NCI-H1417 (cell line): ENCODE measurements at places on chromosomes 6 and 20.

DNA sequence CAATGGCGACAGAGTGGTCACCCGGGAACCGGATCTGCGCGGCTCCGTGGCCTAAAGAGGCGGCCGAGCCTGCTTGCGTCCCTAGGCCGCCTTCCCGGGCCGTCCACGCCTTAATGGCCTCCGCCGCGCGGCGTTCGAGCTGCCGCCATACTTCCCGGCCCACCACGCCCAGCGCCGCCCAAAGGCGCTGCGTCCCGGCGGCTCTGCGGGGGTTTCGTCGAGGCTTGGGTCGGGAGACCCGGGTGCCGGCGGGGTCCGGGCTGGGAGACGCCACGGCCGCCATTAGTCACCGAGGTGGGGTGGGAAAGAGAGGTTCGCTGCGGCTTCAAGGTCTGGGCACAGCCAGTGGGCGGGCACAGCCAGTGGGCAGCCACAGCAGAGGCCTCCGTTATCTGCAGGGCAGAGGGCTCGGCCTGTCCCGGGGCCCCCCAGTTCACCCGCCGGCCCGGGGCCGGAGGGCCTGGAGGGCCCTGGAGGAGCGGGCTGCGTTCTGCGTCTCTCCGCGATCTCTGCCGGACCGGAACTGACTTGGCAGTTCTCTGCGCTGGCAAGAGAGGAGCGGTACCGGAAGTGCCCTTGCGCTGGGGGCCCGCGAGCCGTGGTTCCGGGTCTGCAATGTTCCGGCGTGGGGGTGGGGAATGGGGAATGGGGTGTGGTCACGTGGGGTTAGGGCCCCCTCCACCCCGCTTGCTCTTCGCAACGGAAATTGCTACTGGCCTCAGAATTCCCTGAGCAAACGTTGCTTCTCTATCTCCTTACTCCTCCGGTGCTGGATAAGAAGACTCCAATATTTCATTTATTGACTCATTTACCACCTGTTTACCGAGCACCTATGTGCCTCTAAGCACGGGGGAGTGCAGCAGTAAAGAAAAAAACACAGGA lies 82.3 kb downstream of the CNBD2 start:
- DNase-seq = peak; percentile 95

GRCh38 chr6:45704056-45704800 lies 311.4 kb downstream of the CLIC5 start:
- no peak for DNase-seq

DNA sequence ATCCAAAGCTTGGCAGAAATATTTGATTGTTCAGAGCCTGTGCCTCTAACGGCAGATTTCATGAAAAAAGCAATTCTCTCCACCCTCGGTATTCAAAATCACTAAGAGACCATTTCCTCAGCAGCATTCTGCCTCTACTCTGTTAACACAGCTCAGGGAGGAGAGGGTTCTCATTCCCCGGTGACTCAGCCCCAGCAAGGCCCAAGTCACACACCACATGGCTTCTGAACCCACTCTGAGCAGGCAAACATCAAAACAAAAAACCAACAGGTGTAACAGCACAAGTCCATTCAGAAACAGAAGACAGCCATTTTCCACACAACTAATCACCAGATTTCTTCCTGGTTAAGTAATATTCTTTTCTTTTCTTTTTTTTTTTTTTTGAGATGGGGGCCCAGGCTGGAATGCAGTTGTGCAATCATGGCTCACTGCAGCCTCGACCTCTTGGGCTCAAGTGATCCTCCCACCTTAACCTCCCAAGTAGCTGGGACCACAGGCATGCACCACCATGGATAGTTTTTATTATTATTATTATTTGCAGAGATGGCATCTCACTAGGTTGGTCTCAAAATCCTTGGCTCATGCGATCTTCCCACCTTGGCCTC lies 55.4 kb downstream of the GFOD1 start:
- no peak for DNase-seq

- DNase-seq = peak; percentile 67
Observed at GRCh38 chr20:62808211-62808865, 3.7 kb downstream of the OGFR start.

GRCh38 chr20:50057714-50058053 lies 55.3 kb downstream of the UBE2V1 start:
- no peak for DNase-seq

GRCh38 chr20:37822141-37822601 lies 80.8 kb upstream of the VSTM2L start:
- no peak for DNase-seq

DNA sequence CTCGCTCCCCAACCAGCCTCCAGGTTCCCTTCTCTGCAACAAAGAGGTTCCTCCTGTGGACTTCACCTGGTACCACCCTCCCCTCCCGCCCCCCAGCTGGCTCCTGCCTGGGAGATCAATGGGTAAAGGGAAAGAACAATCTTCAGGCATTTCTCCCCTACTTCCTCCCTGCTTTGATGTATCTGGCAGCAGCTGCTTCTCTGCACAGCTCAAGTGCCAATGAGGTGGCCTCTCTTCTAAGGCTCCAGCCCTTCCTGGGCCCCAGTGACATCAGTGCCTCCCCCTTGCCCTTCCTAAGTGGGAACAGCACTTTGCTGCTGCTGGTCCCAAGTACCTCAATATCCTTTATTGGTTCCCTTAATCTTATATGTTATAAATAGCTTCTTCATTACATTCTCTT lies 23.5 kb downstream of the MOCS1 start:
- no peak for DNase-seq

DNA sequence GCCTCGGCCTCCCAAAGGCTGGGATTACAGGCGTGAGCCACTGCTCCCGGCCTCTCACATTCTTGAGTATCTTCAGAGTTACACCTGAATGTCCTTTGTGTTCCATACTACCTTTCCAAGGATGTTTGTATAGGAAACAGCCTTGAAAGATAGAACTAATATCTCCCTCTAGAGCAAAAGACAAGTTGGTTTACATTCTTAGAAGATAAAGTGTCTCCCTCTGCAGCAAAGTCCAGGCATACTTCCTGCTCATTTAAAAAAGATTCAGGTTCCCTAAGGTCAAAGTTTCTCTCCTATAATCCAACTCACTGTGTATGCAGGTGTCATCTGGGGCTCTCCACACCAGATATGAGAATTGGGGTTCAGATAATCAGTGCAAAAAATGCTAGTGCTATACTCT lies 224.4 kb downstream of the TPBG start:
- DNase-seq = no peak

DNA sequence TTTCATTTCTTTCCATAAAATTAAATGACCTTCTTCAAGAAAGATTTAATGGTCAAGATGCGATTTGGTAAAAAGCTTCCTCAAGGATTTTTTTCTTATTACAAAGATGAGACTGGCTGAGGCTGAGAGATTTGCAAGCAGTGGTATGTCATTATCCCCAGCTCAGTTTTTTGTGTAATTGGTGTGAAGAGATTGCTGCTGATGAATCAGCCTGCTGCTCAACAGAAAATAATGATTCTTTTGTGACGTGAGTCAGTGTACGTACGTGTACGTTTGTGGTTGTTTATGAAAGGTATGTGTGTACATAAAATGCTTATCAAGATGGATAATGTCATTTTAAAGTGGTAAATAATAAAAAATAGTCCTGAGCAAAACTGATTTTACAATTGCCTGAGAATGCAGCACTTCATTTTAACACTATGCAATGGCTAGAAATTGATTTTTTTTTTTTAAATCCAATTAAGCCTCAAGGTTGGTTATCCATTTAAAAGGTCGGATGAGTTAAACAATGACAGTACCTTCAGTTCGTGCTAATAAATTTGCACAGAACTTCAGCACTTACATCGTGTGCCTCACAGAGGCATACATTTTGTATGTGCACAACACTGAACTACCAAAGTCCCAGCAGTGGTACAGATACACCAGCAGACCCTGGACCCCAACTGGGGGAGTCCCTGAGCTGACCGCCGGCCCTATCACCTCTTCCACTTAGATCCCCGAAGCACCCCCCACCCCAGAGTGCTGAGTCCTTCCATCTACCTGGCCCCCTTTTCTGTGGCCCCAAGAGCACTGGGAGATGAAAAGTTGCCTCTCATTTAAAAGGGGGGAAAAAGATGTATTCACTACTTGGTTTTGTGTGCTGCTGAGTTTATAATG lies 9.7 kb upstream of the NPEPL1 start:
- no peak for DNase-seq

- DNase-seq = no peak
Observed at GRCh38 chr6:104921896-104922295, 35.0 kb upstream of the LIN28B start.
